ENCODE measurements at places on chromosomes 2 and 18. TPM values are rescaled to one million over a fixed set of nuclear protein-coding genes. Genes with fewer than 3 reads are reported as not detected.

The ANAPC1 gene
- total RNA-seq: 107 TPM

The CRIM1 gene
- 10.2 TPM for total RNA-seq

The KCNG2 gene
- total RNA-seq: not detected

The IL36A gene
- total RNA-seq: not detected

The TRPM8 gene
- 0.18 TPM for total RNA-seq

The ZNF24 gene
- total RNA-seq: 34.8 TPM

- no peak overlapping the region for H3K4me3 ChIP-seq
- H3K36me3 ChIP-seq: no peaks in the 10 kb centered on the region
- DNase-seq: no peak
- no peak overlapping the region for H3K27ac ChIP-seq
- no peaks in the 10 kb centered on the region for H3K27me3 ChIP-seq
- no peaks in the 10 kb centered on the region for H3K4me1 ChIP-seq
Observed at GRCh38 chr2:65504201-65504600, 71.8 kb upstream of the SPRED2 start.

GRCh38 chr18:24248359-24248758 is 109.5 kb downstream of the CABYR start:
- H3K36me3 ChIP-seq: no peaks in the 10 kb centered on the region
- H3K4me1 ChIP-seq: no peaks in the 10 kb centered on the region
- no peak overlapping the region for H3K27ac ChIP-seq
- DNase-seq: no peak

DNA sequence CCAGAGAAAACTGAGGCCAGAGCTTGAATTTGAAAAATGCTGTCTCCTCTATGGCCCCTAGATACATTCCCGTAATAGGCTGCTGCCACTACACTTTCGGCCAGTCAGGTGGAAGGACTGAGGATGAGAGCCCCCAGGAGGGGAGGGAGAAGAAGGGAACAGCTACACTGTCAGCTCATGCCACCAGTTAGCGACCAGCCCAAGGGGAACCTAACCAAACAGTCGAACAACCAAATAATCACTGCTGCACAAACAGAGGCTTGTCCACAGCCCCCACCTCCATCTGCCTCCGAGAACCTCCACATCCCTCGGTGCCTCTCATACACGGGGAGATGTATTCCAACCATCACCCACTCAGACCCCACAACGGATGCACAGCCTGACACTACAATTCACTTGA is 7.3 kb downstream of the ZNF516 start:
- no peaks in the 10 kb centered on the region for H3K36me3 ChIP-seq
- peak; percentile 11 for DNase-seq
- H3K27me3 ChIP-seq: no peaks in the 10 kb centered on the region
- peaks cover 6% of the 10 kb centered on the region for H3K4me1 ChIP-seq
- H3K4me3 ChIP-seq: no peak overlapping the region

- H3K4me3 ChIP-seq: no peak overlapping the region
- H3K27ac ChIP-seq: peak overlapping the region; percentile 65
- no peaks in the 10 kb centered on the region for H3K36me3 ChIP-seq
- H3K4me1 ChIP-seq: peaks cover 22% of the 10 kb centered on the region
- no peaks in the 10 kb centered on the region for H3K27me3 ChIP-seq
Observed at GRCh38 chr2:235170536-235171521, 219.0 kb downstream of the SH3BP4 start.

GRCh38 chr18:63457977-63458376 is 18.8 kb upstream of the SERPINB5 start:
- H3K4me1 ChIP-seq: no peaks in the 10 kb centered on the region
- no peaks in the 10 kb centered on the region for H3K36me3 ChIP-seq
- DNase-seq: no peak
- H3K4me3 ChIP-seq: no peak overlapping the region

DNA sequence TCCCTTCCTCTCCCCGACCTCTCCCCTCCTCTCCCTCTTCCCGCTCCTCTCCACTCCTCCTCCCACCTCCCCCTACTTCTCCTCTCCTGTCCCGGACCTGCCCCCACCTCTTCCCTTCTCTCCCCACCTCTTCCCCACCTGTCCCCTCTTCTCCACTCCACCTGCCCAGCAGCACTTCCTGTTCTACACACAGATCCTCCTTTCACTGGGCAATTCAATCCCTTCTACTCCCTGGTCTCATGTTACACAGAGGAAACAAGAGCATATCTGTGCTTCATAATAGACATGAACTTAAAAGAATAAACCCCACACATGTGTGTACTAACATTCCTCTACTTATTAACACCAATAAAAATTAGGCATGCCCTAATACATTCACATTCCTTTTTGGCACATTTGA is 34.8 kb downstream of the TIMM21 start:
- H3K27me3 ChIP-seq: no peaks in the 10 kb centered on the region
- no peak overlapping the region for H3K27ac ChIP-seq
- peak; percentile 53 for DNase-seq
- no peaks in the 10 kb centered on the region for H3K4me1 ChIP-seq

GRCh38 chr2:198883604-198884003 is 574.1 kb downstream of the SATB2 start:
- H3K36me3 ChIP-seq: no peaks in the 10 kb centered on the region
- no peaks in the 10 kb centered on the region for H3K27me3 ChIP-seq
- no peak for DNase-seq
- no peak overlapping the region for H3K4me3 ChIP-seq

- no peaks in the 10 kb centered on the region for H3K36me3 ChIP-seq
- H3K27me3 ChIP-seq: no peaks in the 10 kb centered on the region
- H3K4me1 ChIP-seq: peaks cover 15% of the 10 kb centered on the region
- no peak overlapping the region for H3K4me3 ChIP-seq
Observed at GRCh38 chr2:38634684-38635083, 31.2 kb upstream of the GALM start.

- no peaks in the 10 kb centered on the region for H3K27me3 ChIP-seq
- DNase-seq: no peak
- H3K27ac ChIP-seq: no peak overlapping the region
- H3K4me3 ChIP-seq: no peak overlapping the region
- peaks cover 6% of the 10 kb centered on the region for H3K4me1 ChIP-seq
Observed at GRCh38 chr2:10914272-10914693, 2.5 kb downstream of the KCNF1 start.

- H3K27ac ChIP-seq: no peak overlapping the region
- H3K27me3 ChIP-seq: no peaks in the 10 kb centered on the region
- H3K4me1 ChIP-seq: no peaks in the 10 kb centered on the region
- DNase-seq: no peak
- no peak overlapping the region for H3K4me3 ChIP-seq
- H3K36me3 ChIP-seq: peaks cover 2% of the 10 kb centered on the region
Observed at GRCh38 chr2:165872101-165872791, 78.2 kb upstream of the GALNT3 start.

DNA sequence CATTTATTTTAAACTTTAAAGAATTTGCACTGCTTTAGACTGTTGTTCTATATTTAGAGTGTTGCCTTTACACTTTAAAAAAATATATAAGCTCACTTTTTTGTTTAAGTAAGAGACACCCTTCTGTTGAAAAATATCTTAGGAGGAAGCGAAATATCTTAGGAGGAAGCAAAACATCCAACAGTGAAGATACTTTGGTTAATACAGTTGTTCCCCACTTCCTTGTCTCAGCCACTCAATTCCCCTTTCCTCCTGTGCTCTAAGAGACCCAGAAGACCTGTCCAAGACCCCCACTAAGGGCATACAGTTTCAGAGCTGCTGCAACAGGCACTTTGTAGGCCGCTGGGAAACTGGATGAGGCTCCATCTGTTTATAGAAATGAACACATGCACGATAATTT is 5.7 kb downstream of the SERPINB8 start:
- H3K4me1 ChIP-seq: no peaks in the 10 kb centered on the region
- DNase-seq: no peak
- H3K36me3 ChIP-seq: no peaks in the 10 kb centered on the region
- H3K27me3 ChIP-seq: no peaks in the 10 kb centered on the region

DNA sequence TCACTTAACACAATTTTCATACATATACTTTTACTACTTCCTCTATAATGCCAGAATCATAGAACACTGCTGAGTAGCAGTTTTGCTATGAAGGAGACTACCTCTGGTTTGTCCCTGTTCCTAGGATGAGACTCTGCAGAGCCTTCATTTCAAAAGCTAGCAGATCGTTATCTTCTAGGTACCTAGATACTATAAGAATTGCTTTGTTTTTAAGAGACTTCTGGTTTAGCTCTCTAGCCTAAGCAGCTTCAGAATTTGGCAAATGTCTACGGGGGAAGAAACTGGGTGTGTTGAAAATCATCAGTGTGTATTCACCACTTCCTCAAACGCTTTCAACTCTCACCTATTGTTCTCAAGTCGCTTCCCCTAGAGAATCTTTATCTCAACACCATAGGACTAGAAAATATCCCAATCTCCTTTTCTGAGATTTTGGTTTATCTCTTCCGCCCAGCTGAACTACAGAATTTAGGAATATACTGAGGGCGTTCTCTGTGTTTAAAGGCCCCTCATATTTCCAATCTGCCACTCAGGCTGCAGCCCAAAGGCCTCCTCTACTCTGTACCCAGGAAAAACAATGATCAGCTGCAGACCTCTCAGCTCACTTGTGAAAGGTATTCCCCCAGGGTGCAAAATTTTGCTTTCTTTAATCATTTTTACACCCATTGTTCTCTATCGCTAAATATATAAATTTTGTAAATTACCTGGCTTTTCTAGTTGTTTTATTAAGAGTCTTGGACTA is 28.7 kb downstream of the SMAD2 start:
- H3K4me1 ChIP-seq: peaks cover 4% of the 10 kb centered on the region
- H3K4me3 ChIP-seq: no peak overlapping the region
- H3K27me3 ChIP-seq: no peaks in the 10 kb centered on the region
- no peak overlapping the region for H3K27ac ChIP-seq

DNA sequence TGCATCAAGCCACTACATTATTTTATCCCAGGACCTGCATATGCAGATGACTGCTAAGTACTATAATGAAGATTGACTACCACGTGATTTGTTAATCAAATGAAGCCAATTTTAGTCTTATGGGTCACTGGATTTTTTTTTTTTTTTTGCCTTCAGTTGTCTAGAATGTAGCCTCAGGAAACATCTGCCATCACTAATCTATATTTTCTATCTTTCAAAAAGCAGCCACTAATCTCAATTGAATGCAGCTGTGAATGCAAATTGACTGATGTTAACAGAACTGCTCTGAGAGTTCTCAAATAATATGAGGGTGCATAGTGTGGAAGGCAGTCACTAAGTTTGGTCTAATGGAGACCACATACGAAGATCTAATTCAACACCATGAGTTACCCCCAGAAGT is 106.3 kb downstream of the ABCA12 start:
- no peaks in the 10 kb centered on the region for H3K36me3 ChIP-seq
- H3K4me3 ChIP-seq: no peak overlapping the region
- DNase-seq: no peak
- H3K4me1 ChIP-seq: no peaks in the 10 kb centered on the region
- H3K27me3 ChIP-seq: no peaks in the 10 kb centered on the region

DNA sequence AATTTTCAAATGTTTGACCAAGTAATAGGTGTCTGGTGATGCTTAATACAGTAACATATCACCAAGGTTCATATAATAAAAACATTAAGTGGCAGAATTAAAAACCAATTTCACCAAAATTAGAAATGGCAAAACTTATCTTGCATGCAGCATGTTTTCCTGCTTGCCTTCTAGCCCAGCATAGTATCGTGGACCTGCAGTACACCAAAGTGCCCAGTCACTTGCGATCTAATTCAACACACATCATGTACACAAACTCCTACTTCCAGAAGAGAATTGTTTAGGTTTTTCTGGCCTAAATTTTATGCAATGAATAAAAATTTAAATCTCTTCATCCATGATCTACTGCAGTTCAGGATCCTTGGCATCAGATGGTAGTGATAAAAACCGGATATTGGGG is 28.9 kb downstream of the LPIN2 start:
- no peaks in the 10 kb centered on the region for H3K27me3 ChIP-seq
- no peak overlapping the region for H3K27ac ChIP-seq
- no peak overlapping the region for H3K4me3 ChIP-seq
- H3K36me3 ChIP-seq: no peaks in the 10 kb centered on the region
- no peaks in the 10 kb centered on the region for H3K4me1 ChIP-seq
- no peak for DNase-seq

DNA sequence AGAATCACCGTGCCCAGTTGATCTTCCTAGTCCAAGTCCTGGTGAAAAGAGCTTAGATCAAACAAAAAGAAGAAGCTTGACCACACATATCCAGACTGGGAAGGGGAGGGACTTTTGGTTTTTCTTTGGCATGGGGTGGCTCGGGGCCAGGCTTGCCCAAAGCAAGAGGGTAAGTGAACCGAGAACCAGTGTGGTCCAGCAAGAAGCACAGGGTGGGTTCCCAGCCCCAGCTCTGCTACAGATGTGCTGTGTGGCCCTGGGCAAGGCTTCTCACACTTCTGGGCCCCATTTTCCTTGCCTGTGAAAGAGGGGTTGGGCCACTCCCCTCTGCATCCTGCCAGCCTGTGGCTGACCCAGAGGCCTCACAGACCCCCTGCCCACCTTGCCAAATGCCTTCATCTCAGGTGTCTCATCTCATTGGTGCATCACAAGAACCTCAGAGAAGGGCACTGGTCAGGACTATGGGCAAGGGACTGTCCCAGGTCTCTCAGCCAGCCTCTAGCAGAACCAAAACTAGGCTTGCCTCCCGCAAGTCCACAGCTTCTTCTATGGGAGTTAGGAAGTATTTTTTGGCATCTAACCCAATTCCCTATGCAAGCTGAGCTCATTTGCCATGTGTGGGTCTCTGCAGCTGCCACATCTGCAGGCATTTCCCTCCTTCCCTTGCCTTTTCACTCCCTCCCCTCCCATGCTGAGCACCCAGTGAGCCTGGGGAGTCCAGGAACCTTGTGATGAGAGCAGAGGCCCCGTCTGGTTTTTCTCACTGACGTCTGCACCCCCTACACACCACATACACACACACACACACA is 6.9 kb downstream of the ATP6V1B1 start:
- no peaks in the 10 kb centered on the region for H3K27me3 ChIP-seq
- no peak overlapping the region for H3K4me3 ChIP-seq
- no peaks in the 10 kb centered on the region for H3K36me3 ChIP-seq

- no peak overlapping the region for H3K27ac ChIP-seq
- H3K4me1 ChIP-seq: no peaks in the 10 kb centered on the region
- peaks cover 19% of the 10 kb centered on the region for H3K27me3 ChIP-seq
Observed at GRCh38 chr2:20175267-20175666, 49.7 kb downstream of the SDC1 start.

DNA sequence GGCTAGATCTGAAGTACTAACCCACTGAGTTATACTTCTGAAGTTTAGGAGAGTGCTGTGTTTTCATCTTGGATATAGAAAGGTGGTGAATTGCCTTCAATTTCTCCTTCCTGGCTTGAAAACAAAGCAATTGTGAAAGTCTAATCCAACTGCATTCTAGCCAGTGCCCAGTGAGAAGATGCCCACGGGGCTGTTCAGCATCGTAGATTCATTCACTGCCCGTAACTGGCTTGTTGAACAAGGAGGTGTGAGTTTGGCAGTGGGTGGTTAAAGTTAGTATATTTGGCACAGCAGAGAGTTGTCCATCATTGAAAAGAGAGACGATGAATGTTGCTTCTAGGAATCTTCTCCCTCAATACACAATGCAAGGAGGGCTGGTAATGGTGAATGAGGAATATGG is 82.3 kb upstream of the RND3 start:
- H3K36me3 ChIP-seq: no peaks in the 10 kb centered on the region
- peaks cover 13% of the 10 kb centered on the region for H3K4me1 ChIP-seq
- no peaks in the 10 kb centered on the region for H3K27me3 ChIP-seq
- no peak for DNase-seq

Data from SJCRH30 (cell line).